ENCODE measurements at places on chromosomes 13 and 19.

- DNase-seq, result no peak
Measured at GRCh38 chr13:40082639-40083038, 427.2 kb downstream of the COG6 start.

GRCh38 chr19:15551293-15552004 is 43.1 kb downstream of the CYP4F22 start:
- DNase-seq, result peak; percentile 44

- DNase-seq, result no peak
Measured at GRCh38 chr13:66612983-66613382, 617.2 kb downstream of the PCDH9 start.

DNA sequence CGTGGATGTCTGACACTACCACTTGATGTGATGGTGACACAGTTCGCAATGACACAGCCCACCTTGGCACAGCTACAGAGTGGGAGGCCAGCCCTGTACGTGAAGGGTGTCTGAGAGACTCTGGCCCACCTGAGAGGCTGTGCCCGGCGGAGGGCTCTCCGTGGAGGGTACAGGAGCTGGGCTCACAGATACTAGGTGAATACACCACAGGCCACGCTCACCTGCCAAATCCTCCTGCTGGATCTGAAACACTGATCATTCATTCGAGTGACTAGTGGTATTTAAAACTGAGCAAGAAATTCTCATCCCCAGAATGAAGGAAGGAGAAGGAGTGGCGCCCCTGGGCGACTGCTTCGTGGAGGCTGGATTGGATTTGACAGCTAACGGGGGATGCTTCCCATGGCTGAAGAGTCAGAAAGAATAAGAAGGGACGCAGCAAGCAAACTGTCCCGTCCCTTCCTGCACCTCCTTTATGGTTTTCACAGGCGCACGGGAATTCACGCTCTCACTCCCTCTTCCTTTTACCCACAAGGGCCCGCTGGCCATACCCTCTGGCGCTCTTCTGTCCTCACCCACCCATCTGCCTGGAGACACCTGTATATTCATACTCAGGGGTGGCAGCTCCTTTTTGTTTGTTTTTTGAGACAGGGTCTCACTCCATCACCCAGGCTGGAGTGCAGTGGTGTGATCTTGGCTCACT is 25.0 kb downstream of the CEBPG start:
- DNase-seq, result no peak

DNA sequence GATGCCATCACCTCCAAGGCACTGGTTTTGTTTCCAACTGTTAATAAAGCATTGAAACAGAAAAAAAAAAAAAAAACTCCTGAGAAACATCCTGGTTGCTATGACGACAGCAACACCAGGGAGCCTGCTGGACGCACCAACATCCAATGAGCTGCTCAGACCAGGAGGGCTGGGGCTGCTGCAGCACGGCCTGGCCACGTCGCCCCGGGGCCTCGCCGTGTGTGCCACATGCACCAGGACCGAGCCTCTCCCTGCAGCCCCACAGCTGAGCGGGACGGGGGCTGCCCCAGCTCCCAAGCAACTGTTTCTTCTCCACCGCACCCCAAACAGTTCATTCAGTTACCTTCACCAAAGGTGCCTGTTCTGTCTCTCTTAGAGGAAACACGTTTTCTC is 54.5 kb downstream of the RASA3 start:
- DNase-seq, result no peak

DNA sequence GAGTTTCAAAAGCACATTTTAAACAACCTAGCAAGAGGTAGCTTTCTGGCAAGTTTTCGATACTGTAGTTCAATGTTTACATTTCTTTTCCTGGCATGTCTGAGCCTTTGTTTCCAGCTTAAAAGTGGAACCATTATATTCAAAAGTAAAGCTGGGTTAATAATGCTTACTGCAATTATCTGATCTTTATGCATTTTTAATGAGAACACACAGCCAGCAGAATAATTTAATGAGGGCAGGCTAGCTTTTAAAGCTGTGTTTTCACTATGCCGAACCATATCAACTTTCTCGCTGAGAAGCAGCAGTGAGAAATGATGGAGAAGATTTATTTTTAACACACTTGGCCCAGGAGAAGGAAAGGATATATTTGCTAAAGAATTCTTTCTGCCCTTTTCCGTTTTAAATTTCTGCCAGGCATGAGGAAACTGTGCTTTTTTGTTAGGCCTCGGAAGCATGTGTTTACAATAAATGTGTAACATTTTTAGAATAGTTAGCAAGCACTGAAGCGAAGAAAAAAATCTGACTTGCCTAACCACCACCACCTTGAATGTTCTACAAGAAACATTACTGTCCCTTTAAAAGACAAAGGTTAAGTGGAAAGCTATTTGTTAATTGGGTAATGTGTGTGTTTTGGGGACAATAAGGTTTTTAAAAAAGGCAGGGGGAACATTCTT is 1.0 kb downstream of the MBNL2 start:
- DNase-seq, result no peak

GRCh38 chr13:21061029-21061763 is at the start of gene LATS2:
Gene LATS2, minus strand, starts transcription at chr13:21061586. Its CDS starts 15,560 bp downstream, at chr13:21046026.
- DNase-seq, result peak; percentile 47

GRCh38 chr13:98775844-98776598 is 23.5 kb upstream of the SLC15A1 start:
- no peak for DNase-seq

GRCh38 chr13:32165796-32166195 is 134.2 kb downstream of the FRY start:
- no peak for DNase-seq

DNA sequence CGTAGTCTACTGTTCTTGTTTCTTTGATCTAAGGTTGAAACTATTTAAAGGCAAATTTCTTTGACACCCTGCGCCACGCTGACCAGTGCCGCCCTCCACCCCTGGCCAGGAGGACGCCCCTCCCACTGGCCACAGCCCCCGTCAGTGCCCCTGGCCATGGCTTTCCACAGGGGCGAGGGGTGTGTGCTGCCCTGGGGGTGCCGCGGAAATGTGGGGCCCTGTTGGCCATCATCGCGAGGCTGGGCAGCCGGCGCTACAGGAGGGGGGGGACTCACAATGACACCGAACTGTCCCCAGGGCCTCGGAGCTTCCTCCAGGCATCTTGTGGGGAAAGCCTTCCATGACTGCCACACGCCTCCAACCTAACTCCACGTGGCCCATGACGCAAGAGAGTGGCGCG is 10.9 kb downstream of the SHC2 start:
- DNase-seq, result no peak

- no peak for DNase-seq
Measured at GRCh38 chr19:45355910-45356309, 14.5 kb downstream of the ERCC2 start.

DNA sequence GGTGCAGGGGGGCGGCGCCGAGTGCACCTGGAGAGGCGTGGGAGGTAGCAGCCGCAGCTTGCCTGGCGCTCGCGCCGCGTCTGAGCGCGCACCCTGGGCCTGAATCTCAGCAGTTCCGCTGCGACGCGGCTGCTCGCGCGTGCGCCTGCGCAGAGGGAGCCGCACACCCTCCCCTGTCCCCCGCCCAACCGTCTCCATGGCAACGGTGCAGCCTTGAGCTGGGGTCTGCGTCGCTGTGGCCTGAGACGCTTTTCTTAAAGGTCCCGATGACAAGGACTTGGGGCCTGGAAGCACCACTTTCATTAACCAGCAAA is at the start of gene PNMA8B:
Gene PNMA8B, minus strand, starts transcription at position 82 of the 314 bp plus-strand sequence. CDS start 402 bp downstream, outside the sequence.
- no peak for DNase-seq

DNA sequence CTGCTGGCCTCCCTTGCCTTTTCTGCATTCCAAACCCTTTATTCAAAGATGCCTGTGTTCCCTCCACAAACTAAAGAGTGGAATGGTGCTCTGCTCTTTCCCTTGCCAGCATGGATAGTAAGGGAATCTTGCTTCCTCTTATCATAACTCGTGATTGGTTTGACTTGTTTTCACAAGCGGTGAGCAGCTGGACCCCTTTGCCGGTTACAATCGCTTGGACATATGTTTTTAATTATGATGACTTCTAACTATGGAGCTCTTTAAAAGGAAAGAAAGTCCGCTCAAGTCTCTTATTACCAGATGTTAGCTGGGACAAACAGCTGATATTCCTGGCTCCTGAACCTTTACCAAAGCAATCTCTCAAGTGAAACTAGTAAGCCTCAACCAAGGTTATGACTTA is 1094.7 kb downstream of the UQCRFS1 start:
- no peak for DNase-seq

DNA sequence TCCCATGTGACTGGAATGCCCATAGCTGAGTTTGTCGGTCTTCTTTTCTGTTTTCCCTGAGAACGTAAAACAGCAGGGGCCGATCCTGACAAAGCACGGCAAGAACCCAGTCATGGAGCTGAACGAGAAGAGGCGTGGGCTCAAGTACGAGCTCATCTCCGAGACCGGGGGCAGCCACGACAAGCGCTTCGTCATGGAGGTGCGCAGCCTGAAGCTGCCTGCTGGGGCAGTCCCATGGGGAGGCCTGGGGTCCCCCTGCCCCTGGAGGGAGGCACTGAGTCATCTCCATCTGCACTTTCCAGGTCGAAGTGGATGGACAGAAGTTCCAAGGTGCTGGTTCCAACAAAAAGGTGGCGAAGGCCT is 18.2 kb upstream of the QTRT1 start:
- no peak for DNase-seq

GRCh38 chr19:35585848-35586247 is at the start of gene PMIS2:
Gene PMIS2, plus strand, starts transcription at chr19:35586173. Its CDS starts 87 bp downstream, at chr19:35586260.
- DNase-seq, result no peak

DNA sequence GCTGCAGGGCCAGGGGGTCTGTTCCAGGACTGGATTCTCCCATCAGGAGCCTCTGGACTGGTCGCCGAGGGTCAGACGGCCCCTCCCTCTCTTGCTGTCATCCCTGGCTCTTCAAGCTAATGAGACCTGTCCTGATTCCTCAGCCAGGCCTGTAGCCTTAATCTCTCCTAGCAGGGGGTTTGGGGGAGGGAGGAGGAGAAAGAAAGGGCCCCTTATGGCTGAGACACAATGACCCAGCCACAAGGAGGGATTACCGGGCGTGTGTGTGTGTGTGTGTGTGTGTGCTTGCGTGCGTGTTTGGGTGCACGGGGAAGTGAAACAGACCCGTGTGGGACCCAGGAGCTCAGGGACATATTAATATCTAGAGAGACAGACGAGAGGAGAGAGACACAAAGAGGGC is 1.9 kb upstream of the CRX start:
- DNase-seq, result no peak

DNA sequence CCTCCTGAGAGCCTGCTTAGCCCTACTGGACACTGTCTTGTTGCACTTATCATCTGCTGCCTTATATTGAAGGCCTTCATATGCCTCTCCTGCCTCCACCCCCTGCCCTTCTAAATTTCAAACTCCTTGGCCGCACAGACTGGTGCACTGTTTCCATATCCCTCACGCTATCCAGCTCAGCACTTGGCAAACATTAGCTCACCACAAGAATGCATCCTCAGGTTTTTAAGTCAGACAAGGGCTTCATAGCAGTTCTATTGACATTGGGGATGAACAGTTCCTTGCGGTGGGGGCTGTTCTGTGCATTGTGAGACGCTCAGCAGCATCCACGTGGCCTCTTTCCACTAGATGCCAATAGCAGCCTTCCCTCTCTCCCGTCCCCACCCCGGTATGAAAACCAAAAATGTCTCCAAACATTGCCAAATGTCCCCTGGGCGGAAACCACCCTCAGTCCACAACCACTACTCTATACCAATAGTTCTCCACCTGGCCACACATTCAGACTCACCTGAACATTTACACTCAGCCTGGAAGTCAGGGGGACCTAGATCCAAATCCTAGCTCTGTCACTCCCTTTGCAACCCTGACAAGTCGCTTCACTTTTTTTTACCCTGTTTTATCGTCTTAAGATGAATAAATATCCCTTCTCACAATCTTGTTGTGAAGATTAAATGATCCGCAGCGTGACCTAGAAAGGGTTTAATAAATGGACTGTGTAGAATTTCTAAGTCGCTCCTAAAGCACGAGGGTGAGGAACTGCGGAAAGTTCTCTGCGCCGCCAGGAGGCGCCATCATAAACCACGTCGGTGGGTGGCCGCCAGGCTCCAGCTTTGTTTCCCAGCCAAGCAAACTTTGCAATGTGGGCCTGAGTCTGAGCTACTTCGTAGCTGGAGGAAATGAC is 3.6 kb upstream of the CEACAM3 start:
- DNase-seq, result peak; percentile 28

DNA sequence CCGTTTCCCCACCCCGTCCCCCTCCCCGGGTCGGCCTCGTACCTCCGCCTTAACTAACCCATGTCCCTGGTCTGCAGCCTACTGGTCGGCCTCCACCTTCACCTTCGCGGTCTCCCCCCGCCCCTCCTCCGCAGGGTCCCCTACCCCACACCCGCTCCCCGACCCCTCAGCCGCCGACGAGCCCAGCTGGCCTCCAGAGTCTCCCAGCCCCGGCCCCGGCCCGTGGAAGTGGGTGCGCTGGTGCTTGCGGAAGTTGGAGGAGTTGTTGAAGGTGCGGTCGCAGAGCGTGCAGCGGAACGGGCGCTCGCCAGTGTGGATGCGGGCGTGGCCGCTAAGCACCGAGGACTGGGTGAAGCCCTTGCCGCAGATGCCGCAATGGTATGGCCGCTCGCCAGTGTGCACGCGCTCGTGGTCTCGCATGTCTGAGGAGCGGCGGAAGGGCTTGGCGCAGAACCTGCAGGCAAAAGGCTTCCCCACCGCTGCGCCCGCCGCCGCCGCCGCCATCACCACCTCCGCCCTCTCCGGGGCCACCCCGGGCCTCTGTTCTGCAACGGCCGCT is 2.6 kb downstream of the ZNF784 start:
- DNase-seq, result no peak

GRCh38 chr13:102610296-102610895 is 13.6 kb downstream of the TPP2 start:
- no peak for DNase-seq

DNA sequence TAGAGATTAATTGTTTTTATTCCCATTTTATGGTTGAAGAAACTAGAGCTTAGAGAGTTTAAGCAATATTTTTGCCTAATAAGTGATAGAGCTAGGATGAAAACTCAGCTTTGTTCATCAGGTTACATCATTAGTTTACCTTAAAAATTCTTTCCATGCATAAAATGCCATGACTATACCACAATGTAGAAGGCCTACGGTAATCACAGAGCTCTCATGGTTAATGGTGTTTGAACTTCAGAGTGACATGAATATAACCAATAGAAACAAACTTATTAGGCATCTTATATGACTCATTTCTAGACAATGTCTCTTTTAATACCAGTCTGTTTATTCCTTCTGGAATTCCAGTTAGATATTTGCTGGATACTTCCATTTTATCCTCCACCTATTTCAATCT is 78.5 kb downstream of the FGF9 start:
- DNase-seq, result no peak

GRCh38 chr13:58728126-58728525 is 1096.6 kb downstream of the PCDH17 start:
- DNase-seq, result no peak

DNA sequence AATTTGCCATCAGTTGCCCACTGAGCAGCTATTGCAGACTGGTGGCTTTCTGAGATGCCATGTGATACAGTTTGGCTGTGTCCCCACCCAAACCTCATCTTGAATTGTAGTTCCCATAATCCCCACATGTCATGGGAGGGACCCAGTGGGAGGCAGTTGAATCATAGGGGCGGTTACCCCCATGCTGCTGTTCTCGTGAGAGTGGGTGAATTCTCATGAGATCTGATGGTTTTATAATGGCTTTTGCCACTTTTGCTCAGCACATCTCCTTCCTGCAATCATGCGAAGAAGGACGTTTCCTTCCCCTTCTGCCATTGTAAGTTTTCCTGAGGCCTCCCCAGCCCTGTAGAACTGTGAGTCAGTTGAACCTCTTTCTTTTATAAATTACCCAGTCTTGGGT is 34.8 kb upstream of the ANKRD10 start:
- no peak for DNase-seq

Measured in stimulated activated CD8-positive, alpha-beta memory T cell treated with anti-CD3 and anti-CD28 coated beads, Interleukin-4, amount 100 ng/mL, for 1 hour (primary cell).